Activated CD4-positive, alpha-beta T cell treated with anti-CD3 and anti-CD28 coated beads, Interleukin-2, amount 50 U/mL, for 24 hours (primary cell): ENCODE measurements at places on chromosomes 4 and X.

DNA sequence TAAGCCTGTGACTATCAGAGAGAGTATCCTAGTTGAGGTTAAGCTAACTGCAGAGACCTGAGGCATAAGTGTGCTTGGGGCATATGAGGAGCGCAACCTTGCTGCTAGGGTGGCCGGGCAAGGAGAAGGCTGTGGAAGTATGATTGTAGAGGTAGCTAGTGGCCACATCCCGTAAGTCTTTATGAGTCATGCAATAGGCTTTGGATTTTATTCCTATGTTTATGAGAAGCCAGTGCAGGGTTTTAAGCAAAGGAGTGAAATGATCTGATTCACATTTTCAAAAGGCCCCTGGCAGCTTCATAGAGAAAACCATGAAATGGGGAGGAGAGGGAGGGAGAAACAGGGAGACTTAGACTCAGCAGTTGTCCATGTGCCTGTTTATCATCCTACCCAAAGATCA lies 92.1 kb upstream of the WDFY3 start:
- DNase-seq = no peak

DNA sequence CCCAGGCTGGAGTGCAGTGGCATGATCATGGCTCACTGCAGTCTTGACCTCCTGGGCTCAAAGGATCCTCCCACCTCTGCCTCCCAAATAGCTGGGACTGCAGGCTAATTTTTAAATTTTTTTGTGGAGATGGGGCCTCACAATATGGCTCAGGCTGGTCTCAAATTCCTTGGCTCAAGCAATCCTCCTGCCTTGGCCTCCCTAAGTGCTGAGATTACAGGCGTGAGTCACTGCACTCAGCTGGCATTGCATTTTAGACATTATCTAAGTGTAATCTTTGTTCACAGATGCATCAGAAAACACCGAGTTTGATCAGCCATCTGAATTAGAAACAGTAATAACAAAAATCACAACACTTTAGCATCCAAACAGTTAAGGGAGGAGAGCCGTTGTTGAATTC lies 53.4 kb upstream of the CBR4 start:
- no peak for DNase-seq

- DNase-seq = no peak
Measured at GRCh38 chr4:150583287-150584110, 1.5 kb downstream of the MAB21L2 start.

DNA sequence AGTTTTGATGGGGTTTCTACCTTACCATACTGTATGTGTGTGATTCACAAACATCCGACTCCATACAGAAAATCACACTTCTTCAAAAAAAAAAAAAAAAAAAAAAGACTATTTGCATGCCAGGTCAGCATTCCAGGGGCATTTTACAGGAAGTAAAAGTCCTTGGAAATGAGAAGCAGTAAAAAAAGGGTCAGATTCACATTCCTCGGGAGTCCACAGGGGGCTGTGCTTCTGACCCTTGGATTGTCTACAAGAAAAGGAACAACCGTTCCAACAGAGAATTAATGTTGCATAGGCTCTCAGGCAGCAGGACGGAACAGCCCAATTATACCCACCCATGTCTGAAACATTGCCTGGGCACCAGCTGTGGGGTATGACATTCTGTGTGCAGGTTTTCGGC lies 290.3 kb downstream of the LDB2 start:
- DNase-seq = no peak

GRCh38 chr4:5276475-5277075 lies 225.3 kb downstream of the STK32B start:
- no peak for DNase-seq

- no peak for DNase-seq
Measured at GRCh38 chr4:11426003-11426402, 2.7 kb downstream of the HS3ST1 start.

GRCh38 chr4:24244663-24245490 lies 339.5 kb downstream of the DHX15 start:
- no peak for DNase-seq

DNA sequence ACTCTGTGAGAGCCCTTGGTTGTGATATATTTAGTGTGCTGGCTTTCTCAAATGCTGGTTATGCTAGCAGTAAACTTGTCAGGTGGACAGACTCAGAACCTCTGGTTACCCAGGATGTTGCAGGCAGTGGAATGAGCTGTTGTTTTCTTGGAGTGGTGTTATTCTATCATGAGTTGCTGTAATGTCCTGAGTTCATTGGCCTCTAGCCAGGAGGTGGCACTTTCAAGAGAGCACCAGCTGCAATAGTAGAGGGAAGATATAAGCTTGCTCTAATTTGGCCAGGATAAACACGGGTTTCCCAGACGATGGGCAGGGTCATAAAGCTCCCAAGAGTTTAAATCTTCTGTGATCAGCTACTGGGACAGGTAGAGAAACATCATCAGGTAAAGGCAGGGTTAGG lies 95.0 kb upstream of the UBQLN2 start:
- DNase-seq = no peak

GRCh38 chrX:1465286-1466231 lies 12.8 kb upstream of the ASMTL start:
- no peak for DNase-seq

GRCh38 chr4:68673143-68673542 lies 2.7 kb upstream of the UGT2B15 start:
- DNase-seq = no peak

DNA sequence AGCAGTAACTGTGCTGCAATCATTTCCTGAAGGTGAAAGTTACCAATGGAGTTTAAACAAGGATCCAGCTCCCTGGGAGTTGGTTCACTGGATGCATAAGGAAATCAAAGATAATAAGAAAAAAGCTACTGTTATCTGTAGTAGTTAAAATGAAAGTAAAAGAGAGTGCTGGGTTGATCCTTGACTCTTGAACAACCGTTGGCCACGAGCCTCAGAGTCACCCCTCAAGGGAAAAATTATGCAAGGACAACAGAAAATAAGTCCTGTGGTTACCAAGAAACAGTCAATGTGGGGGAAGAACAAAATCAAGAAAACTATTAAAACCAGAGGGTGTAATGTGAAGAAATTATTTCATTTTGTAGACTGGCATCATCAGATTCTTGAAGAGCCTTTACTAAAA lies 49.7 kb upstream of the DDIT4L start:
- DNase-seq = no peak

GRCh38 chrX:20267931-20268701 lies 1.4 kb upstream of the RPS6KA3 start:
- DNase-seq = no peak

GRCh38 chr4:89162496-89162895 lies 51.2 kb downstream of the TIGD2 start:
- DNase-seq = no peak

DNA sequence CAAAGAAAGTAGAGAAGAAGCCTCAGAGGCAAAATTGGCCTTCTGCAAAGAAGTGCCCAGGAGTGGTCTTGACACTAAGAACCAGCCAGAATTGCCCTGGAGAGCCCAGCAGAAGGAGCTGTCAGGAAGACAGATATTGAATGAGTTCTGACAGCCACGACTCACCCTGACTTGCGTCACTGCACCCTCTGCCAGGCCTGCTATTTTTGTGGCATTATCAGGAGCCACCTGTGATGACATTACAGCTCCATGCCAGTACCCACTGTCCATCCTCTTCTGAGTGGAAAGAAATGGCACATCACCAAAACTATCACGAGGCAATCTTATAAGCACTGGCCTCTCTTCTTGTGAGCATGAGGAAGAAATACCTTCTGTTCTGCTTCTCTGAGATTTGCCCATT lies 67.7 kb downstream of the SMIM20 start:
- DNase-seq = no peak

GRCh38 chr4:165874791-165875371 lies 1.8 kb downstream of the TLL1 start:
- DNase-seq = no peak

DNA sequence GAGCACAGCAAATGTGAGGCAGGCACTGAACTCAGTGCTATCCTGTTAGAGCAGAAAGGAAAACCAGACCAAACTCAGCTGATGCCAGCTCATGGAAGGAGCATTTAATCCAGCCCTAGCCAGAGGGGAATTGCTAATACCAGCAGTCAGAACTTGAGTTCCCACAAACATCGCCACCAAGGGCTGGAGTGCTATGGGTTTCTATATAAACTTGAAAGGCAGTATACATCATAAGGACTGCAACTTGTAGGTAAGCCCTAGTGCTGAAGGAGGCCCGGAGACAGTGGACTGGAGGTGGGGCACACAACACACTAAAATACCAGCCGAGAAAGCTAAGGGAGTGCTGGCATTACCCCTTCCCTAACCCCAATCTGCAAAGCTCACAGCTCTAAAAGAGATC lies 440.2 kb downstream of the PRR32 start:
- DNase-seq = no peak

- no peak for DNase-seq
Measured at GRCh38 chr4:106671716-106672115, 303.1 kb upstream of the GIMD1 start.

DNA sequence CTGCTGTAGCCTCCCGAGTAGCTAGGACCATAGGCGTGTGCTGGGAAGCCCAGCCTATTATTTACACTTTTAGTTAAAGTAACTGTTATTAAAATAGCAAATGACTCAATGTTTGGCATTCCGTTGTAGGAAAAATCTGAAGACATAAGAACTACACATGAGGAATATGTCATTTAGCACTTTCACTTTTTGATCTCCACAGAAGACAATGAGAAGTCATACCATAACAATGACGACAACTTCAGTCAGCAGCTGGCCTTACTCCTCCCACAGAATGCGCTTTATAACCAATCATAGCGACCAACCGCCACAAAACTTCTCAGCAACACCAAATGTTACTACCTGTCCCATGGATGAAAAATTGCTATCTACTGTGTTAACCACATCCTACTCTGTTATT lies 6.7 kb downstream of the GPR34 start:
- no peak for DNase-seq

DNA sequence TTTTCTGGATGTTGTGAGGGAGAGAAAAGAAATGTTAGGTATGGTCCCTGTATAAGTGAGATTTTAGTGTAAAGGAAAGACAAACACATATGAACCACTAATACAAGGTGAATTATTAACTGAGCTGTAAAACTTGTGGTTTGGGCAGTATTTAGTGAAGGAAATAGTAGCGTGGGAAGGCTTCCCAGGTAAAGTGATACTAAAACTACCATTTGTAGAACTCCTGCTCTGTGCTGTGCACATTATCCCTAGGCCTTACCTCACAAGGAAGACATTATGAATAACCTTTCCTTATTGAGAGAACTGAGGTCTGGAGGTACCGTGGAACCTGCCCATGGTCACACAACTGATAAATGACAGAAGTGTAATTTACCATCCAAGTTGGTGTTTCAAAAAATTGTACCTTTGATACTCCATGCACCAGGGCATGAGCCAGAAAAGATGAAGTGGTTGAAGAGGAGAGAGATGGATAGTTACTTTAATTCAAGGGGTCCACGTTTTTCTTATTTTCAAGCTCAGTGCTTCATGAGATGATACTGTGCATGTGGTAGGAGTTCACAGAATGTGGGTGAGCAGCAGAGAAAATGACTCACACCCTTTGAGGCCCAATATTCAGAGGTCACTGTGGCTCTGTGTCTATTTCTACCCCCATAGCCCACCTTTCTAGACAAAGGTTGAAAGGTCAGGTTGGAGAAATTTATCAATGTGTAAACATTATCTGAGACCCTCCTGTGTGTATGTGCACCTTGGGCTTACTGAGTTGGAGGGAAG lies 2.6 kb upstream of the VSIG4 start:
- no peak for DNase-seq

DNA sequence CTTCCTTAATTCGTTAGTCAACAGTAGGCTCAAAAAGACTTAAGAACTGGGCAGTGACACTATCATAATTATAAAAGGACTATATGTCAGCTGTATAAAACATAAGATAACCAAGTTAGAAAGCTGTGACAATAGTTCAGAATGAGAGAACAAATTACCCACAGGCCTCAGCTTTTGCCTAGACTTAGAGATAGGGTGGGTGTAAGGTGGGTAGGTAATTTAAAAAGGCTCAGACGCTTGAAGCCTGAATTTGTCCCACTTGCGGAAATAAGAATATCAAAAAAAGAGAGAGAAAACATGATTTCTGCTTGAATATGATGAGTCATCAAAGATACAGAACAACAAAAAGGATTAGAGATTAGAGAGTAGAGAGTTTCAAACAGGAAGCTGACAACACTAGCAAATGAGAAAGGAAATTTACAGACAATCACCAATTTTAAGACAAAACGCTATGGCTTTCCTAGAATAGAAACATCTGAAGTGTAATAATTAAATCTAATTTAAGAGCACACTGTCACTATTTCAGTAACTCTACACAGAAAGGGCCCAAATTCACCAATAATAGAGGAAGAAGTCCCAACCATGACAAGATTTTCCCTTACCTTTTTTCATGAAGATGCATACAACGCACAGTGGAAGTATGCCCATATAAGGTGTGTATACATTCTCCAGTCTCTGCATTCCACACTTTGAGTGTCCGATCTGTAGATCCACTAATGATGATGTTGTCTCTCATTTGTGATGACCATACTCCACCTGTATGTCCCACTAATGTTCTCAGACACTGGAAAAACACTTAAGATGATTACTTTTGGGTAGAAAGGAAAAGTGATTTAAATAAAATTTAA lies 208.1 kb downstream of the FBXW7 start:
- DNase-seq = no peak

- no peak for DNase-seq
Measured at GRCh38 chrX:96373047-96373355, 311.6 kb upstream of the DIAPH2 start.

- no peak for DNase-seq
Measured at GRCh38 chrX:13090339-13091110, 46.1 kb upstream of the FAM9C start.

DNA sequence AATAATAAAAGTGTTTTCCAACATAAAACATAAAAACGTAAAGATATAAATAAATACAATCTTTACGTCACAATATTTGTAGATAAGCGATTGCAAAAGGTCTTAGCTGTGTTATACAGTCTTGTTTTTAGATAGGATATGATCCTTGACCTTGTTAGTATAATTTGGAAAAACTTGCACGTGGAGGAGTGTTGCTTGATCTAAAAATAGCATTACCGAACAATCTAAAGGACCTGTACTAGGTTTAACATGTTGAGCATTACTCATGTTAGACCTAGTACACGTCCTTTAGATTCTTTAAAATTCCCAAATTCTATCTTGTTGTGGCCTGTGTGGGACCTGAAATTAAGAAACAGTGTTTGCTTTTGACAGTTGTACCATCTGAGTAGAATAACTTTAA lies 1.6 kb downstream of the METAP1 start:
- DNase-seq = no peak

DNA sequence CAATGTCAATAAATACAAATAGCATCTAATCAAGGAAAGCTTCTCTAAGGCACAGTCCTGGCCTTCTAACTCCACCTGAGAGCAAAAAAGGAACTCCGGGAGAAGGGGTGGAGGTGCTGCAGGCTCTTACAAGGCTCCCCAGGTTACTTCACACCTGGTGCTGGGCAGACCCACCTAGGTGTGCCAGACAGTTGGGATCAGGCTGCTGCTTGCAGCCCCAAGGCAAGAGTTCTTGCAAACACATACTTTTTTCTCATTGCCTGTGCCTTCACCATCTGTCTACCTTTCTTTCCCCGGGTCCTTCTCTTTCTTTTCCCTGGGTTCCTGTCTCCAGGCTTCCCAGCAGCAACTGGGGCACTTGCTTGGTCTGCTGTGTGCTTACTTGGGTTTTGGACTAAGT lies 81.4 kb upstream of the STIM2 start:
- no peak for DNase-seq
